ENCODE measurements at places on chromosomes 1 and 21. TPM values are rescaled to one million over a fixed set of nuclear protein-coding genes. Genes with fewer than 3 reads are reported as not detected.
A peak's percentile ranks its signal among the peaks of the same experiment; 100 is the strongest.

DNA sequence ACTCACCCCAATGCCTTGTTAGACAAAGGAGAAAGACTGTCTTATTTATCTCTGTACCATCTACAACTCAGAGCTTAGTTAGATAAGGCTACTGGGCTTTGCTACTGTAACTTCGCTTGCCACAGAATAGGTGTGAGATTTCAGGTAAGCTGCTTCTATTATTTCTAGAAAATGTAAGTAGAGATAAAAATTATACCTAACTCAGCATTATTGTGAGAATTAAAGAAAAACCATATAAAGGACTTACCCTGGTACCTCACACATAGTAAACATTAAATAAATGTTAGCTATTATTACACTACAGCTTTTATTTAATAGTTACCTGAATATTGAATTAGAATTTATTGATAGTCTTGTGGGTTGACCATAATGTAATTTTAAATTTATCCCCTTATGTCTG, 36.5 kb upstream of the EPHX4 start:
- H3K27me3 ChIP-seq: no peaks in the 10 kb centered on the region
- H3K36me3 ChIP-seq: no peaks in the 10 kb centered on the region
- no peak overlapping the region for H3K27ac ChIP-seq
- no peak overlapping the region for H3K4me3 ChIP-seq
- no peaks in the 10 kb centered on the region for H3K4me1 ChIP-seq

DNA sequence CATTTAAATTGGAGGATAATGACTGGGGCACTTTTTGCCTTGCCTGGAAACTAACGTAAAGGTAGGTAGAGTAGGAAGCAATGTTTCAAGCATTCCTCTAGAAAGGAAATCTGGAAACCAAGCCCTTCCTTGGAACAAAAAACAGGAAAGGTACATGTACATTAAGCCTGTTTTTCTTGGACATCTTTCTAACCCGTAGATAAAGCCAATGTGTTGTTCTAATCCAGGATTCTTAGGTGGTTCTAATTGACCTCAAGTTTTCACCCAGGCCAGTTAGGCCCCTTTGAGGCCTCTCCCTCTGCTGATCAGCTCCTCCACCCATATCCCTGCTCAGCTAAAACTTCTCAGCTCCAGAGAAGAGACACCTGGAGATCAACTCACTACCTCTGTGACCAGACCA, 6.3 kb upstream of the DUSP23 start:
- H3K4me3 ChIP-seq: no peak overlapping the region
- DNase-seq: no peak
- no peak overlapping the region for H3K27ac ChIP-seq
- H3K36me3 ChIP-seq: no peaks in the 10 kb centered on the region
- no peaks in the 10 kb centered on the region for H3K27me3 ChIP-seq

GRCh38 chr1:17869815-17870214, 114.7 kb downstream of the ACTL8 start:
- H3K27me3 ChIP-seq: no peaks in the 10 kb centered on the region
- no peaks in the 10 kb centered on the region for H3K36me3 ChIP-seq

DNA sequence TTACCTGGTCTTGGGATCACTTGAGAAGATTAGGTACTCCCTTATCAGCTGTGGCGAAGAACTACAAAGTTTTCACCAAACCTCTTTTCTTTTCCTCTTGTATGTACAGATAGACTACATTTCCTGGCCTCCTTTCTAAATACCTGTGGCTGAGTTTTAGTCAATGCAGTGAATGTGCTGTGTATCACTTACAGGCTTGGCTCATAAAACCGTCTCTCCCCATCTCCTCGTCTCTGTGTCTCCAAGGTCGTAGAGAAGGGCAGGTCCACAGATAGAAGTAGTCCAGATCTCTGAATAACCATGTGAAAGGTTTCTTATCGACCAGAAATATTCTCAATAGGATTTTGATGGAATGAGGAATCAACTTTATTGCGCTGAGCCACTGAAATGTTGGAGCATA, 9.0 kb upstream of the JUN start:
- no peak overlapping the region for H3K4me3 ChIP-seq
- H3K4me1 ChIP-seq: no peaks in the 10 kb centered on the region
- DNase-seq: no peak
- H3K27ac ChIP-seq: no peak overlapping the region

DNA sequence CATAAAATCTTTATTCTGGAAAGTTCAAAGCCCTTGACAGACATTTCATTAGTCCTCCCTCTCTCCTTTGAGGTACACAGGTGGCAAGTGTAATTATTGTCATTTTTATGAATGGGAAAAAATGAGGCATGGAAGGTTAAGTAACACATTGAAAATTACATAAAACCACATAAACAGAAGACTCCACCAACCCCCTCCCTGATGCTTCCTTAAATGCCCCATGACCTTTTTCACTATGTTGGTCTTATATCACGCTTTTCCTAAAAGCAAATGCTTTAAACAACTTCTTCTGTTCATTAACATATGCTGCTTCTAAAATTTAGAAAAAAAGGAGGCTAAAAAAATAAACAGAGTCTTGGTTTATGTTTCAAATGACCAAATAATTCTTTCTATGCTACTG, 648.4 kb downstream of the PTPRC start:
- H3K27me3 ChIP-seq: no peaks in the 10 kb centered on the region
- H3K4me1 ChIP-seq: no peaks in the 10 kb centered on the region
- no peaks in the 10 kb centered on the region for H3K36me3 ChIP-seq
- no peak for DNase-seq
- H3K27ac ChIP-seq: no peak overlapping the region
- no peak overlapping the region for H3K4me3 ChIP-seq

- DNase-seq: no peak
- peak overlapping the region; percentile 80 for H3K27ac ChIP-seq
- no peaks in the 10 kb centered on the region for H3K36me3 ChIP-seq
- no peaks in the 10 kb centered on the region for H3K27me3 ChIP-seq
- peaks cover 84% of the 10 kb centered on the region for H3K4me1 ChIP-seq
Measured at GRCh38 chr1:19448491-19449439, 36.6 kb downstream of the CAPZB start.

GRCh38 chr1:185367218-185367617, 50.2 kb upstream of the IVNS1ABP start:
- H3K36me3 ChIP-seq: no peaks in the 10 kb centered on the region
- H3K4me1 ChIP-seq: no peaks in the 10 kb centered on the region
- H3K27me3 ChIP-seq: no peaks in the 10 kb centered on the region
- H3K27ac ChIP-seq: no peak overlapping the region
- no peak overlapping the region for H3K4me3 ChIP-seq

Gene FCGR2B
- 5.4 TPM for total RNA-seq

Gene TMEM69
- total RNA-seq: 2.7 TPM

Gene SHE
- total RNA-seq: 30.0 TPM

Gene CA14
- total RNA-seq: 0.64 TPM

Gene GJA8
- total RNA-seq: not detected

Gene SLC35F3
- total RNA-seq: 0.83 TPM

Data from upper lobe of left lung (tissue), 6 donors.